ENCODE measurements at places on chromosomes 1 and 21.

- no peak for DNase-seq
These were observed 26.2 kb downstream of the ATP1B1 start for GRCh38 chr1:169132512-169133227.

GRCh38 chr1:219489636-219490035 is 123.3 kb downstream of the ZC3H11B start:
- no peak for DNase-seq

DNA sequence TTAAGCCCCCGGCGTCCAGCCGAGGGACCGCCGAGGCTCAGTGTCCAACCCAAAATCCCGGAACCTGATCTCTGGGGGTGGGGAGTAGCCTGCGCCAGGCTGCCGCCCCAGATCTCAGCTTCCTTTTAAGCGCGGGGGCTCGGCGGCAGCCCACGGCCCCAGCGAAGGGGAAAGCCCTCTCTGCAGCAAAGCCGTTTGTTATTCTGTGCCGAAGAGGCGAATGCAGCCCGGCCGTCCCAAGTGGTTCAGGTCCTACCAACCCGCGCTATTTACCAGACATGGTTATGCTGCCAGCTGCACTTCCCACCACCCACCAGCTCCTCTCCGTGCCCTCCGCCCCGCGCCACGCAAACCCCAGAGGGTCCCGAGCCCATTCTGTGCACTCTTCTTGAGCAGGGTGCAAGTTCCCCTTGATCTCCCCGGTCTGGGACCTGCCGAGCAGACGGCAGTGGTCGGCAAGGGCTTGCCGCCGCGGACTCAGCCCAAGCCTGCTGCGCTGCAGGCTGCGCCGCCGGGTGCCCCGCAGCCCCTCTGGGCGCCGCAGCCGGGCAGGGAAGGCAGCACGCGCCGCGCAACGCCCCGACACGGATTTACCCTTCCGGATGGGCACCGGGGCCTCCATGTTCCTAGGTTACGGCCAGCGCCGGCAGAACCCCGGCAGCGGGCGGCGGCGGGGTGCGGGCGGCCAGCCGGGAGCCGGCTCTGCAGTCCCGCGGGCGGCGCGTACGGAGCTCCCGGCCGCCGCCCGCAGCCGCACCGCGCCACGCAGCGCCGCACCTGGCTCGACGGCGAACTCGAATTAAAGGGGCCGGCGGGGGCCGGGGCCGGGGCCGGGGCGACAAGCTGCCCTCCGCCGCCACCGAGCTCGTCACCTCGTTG is 738 bp upstream of the KCNA2 start:
- DNase-seq = peak; percentile 53

DNA sequence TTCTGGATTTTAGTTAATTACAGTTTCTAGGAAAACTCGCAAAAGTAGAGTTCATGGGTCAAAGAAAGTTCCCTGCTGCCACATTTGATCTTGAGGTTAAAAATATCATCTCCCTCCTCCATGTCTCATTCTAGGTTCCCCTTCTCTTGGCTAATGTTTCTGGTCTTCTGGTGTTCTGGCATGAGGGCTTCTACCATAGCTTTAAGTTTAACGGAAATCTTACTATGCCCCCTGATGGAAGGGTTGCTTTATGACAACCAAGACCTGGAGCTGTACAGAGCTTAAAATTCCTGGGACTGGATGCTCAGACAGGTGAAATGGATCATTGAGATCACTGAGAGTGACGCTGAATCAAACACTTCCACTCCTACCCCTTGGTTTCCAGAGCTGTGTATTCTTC is 1881.7 kb downstream of the MRPL39 start:
- no peak for DNase-seq

- DNase-seq = no peak
These were observed 9.1 kb downstream of the CLSTN1 start for GRCh38 chr1:9814619-9815018.

DNA sequence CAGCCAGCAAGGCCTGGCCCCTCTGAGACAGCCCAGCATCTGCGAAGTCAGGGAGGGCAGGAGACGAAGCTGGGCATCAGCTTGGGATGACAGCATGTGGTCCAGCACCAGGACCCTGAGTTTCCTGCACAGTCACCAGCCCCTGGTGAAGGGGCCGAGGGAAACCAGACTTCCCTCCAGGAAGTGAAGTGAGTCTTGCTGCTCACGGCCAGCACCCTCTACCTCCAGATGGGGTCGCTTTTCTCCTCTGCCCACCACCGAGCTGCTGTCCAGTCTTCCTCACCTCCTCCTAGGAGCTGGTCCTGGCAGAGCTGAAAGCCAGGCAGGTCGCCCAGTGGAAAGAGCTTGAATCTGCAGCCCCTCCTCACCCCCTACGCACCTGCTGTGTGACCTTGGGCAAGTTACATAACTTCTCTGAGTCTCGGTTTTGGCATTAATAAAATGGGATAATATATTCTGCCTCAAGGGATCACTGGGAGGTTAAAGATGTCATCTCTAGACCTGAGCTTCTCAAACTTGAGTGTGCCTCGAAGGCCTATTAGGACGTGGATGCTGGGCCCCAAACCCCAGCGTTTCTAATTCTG is 118.5 kb upstream of the VAMP3 start:
- DNase-seq = no peak

- DNase-seq = peak; percentile 13
These were observed 1.0 kb downstream of the KCNK1 start for GRCh38 chr1:233614743-233615521.

- DNase-seq = peak; percentile 50
These were observed 46.4 kb downstream of the VPS13D start for GRCh38 chr1:12276225-12276624.

GRCh38 chr1:14100444-14100843 is 400.5 kb downstream of the PRDM2 start:
- no peak for DNase-seq

- no peak for DNase-seq
These were observed 1007.4 kb downstream of the TTLL7 start for GRCh38 chr1:82991569-82991968.

- DNase-seq = no peak
These were observed 369.8 kb downstream of the NPHP4 start for GRCh38 chr1:5622412-5622811.

DNA sequence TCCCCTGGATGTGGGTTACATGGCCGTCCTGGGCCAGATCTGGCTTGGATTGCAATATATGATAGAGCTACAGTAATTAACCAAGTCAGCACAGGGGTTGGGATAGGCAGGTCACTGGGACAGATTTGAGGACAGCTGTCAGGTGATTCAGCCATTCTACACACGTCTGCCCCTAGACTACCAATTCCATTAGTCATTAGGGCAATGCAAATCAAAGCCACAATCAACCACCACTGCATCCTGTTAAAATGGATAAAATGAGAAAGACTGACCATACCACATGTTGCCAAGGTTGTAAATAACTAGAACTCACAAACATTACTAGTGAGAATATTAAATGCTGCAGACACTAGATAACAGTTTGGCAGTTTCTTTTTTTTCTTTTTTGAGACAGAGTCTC is 16.0 kb downstream of the C21orf58 start:
- DNase-seq = no peak

DNA sequence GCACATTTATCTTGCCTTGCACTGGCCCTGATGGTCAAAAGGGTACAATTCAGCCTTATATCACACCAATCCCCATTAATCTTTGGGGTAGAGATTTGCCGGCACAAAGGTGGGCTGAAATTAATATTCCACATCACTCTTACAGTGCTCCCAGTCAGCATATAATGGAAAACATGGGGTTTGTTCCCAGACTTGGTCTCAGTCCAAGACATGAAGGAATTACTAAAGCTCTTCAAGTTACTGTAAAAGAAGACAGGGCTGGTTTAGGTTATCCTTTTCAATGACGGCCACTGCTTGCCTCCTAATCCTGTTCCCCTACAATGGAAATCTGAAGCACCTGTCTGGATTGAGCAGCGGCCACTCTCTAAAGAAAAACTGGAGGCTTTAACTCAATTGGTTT is 160.7 kb downstream of the IER5 start:
- DNase-seq = no peak

- no peak for DNase-seq
These were observed 107.2 kb downstream of the PTPRU start for GRCh38 chr1:29343476-29343875.

DNA sequence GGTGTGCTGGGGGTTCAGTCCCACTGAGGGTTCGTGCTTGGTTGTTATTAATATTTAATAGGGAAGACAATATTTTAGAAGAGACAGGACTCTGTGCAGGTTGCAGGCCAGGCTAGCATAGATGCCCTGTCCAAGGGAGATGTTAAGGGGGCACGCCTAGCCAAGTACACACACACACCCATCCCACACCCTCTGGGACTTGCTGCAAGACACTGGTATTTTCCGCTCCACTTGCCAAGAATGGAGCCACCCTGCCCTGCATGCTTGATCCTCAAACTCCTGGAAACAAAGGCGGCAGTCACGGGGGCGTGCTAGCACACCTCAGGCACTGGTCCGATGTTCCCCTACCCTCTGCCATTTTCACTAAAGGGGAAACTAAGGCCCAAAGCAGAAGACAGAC is 99.1 kb downstream of the MRPL37 start:
- no peak for DNase-seq

DNA sequence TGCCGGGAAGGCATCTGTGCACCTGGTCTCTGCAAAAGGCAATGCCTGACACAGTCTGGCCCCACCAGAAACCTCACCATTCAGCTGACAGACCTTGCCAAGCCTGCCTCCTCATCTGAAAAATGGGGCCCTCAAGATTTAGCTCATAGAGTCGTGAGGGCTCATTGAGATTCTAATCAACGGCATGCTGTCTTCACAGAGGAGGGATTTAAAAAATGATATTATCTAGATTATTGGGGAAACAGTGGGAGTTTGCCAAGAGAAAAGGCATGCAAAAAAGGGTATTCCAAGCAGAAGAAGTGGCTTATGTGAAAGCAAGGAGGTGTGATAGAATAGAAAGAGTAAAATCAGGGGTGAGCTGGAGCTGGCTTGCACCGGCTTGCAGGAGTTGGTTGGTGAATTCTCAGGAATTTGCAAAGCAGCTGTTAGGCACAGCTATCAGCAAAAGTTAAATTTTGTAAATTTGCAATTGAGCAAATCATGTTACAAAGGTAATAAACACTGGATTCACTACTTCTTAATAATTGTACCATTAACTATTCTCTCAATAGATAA is 91.7 kb upstream of the WNT4 start:
- no peak for DNase-seq

DNA sequence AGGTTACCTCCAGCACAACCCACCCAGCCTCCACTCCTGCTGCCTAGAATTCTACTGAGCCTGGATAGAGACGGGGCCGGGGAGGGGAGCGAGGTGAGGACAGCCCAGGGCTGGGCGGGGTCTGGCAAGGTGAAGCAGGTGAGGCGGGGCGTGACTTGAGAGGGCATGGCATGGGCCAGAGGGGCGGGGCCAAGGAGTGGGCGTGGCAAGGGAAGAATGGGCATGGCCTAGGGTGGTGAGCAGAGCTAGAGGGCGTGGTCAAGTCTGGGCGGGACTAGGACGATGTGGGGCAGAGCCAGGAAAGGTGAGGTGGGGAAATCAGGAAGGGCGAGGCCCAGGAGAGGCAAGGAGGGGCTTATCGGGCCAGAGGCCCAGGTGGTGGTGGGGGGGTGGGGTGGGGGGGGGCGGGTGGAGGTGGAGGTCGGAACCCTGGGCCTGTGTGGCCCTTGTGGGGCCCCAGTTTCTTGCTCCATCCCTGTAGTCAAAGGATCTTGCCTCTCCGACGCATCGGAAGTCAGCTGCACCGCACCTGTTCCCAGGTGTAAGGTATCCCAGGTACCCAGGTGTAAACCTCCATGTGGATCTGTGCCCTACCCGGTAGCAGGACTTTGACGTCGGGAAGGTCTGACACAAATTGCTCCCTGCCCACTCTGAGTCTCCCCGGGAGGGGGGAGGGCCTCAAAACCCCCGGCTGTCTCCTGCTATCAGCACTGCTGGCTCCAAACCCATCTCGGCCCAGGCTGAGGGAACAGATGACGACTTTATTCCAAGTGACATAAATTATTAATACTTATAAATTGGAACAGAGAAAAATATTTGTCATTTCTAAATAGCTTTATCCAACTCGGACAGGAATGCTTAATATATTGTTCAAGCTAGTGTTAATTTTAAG is 32.9 kb upstream of the UTS2 start:
- DNase-seq = peak; percentile 28

DNA sequence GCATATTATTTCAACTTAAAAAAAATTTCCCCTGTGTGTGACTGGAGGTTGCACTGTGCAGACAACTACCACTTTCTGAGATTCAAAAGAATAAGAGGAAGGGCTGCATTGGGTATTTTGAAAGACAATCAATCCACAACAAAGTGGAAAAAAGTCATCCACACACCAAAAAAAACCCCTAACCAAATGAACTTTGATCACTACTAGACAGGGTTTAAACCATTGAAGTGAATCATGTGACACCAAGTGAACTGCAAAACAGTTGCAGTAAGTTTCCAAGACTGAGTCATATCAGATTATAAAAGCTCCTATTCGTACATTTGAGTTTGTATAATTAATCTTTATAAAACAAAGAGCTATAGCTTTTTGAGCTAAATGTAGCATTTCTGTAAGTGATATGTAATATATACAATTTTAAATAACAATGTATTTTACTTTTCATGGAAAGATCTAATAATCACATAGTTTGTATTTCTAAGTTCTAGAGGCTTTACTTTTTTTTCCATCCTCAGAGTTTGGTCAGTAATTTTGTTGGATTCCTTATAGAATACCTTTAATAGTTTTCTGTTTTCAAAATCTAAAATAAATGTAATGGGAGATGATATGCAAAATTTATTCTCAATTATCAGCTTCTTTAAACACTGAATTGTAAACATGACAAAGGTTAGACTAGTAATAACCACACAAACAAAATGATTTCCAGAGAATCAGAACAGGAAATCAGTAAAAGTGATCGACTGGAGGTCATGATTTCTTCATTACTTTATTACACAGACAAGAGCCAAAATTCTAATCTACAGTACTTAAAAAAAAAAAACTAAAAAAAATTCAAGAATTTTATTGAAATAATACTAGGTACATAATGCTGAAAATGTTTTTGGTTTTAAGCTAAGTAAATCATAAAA is 50.5 kb upstream of the GFI1 start:
- no peak for DNase-seq

DNA sequence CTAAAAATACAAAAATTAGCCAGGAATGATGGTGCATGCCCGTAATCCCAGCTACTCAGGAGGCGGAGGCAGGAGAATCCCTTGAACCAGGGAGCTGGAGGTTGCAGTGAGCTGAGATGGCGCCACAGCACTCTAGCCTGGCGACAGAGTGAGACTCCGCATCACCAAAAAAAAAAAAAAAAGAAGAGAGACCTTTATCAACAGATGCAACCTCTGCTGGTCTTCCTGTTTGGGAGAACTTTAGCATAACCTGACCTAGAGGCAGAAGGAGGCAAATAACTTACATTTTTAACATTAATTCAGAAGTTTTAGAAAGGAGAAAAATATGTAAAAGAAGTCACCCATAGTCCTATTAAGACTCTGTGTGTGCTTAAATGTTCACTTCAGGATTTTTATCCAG is 32.4 kb downstream of the SLAMF1 start:
- no peak for DNase-seq

Data from nephron progenitor cell (in vitro differentiated cells).